D721Med (cell line): ENCODE measurements at places on chromosomes 16 and 17.

- DNase-seq: peak; percentile 91
These were observed 9.2 kb downstream of the PIGQ start for GRCh38 chr16:578870-579405.

- DNase-seq: no peak
These were observed 570 bp upstream of the CFDP1 start for GRCh38 chr16:75433732-75434413.

DNA sequence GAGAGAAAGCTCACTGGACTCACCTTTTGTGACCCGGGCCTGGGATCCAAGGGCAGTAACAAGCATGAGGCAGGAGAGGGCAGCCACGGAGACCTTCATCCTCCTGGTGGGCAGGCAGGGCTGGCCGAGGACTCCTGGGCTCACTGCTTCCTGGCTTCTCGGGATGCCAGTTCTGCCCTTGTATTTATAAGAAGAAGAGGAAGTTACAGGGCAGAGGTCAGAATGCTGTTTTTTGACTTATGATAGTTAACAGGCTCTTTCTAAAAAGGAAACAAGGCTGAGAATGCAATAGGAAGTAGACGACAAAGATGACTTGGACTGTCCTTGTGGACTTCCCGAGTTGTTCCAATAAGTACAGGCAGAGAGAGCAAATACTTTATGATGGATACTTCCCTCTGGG lies at the start of gene CCL23:
CCL23 (minus strand) TSS at position 174 of the 400 bp plus-strand sequence; CDS start at position 99, 75 bp downstream.
- no peak for DNase-seq

GRCh38 chr17:73650140-73650539 lies 5.9 kb upstream of the SDK2 start:
- no peak for DNase-seq

DNA sequence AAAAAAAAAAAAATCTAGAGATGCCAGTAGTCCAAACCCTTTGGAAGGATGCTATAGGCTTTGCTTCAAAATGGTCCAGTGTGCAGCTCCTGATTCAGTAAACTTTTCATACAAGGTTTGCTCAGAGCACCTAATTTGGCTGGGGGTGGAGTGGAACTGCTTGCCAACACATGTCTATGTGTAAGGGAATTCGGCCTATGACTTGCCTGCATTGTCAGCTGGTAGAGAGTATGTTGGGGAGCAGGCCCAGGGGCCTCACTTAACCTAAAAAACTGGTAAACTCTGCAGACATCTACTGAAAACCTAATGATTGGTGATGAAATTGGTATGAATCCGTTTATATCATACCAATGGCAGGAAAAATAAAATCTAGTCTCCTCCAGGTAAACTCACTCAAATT lies 1.5 kb upstream of the MFSD6L start:
- no peak for DNase-seq

- DNase-seq: no peak
These were observed 6.0 kb upstream of the TNFRSF13B start for GRCh38 chr17:16977932-16978331.
